ENCODE measurements at places on chromosomes 3 and 15.

- no peak for DNase-seq
Observed at GRCh38 chr3:71281280-71281679, 302.2 kb downstream of the FOXP1 start.

- no peak for DNase-seq
Observed at GRCh38 chr3:29242296-29242695, 38.6 kb upstream of the RBMS3 start.

GRCh38 chr3:33322412-33322811 is 45.2 kb downstream of the FBXL2 start:
- no peak for DNase-seq

DNA sequence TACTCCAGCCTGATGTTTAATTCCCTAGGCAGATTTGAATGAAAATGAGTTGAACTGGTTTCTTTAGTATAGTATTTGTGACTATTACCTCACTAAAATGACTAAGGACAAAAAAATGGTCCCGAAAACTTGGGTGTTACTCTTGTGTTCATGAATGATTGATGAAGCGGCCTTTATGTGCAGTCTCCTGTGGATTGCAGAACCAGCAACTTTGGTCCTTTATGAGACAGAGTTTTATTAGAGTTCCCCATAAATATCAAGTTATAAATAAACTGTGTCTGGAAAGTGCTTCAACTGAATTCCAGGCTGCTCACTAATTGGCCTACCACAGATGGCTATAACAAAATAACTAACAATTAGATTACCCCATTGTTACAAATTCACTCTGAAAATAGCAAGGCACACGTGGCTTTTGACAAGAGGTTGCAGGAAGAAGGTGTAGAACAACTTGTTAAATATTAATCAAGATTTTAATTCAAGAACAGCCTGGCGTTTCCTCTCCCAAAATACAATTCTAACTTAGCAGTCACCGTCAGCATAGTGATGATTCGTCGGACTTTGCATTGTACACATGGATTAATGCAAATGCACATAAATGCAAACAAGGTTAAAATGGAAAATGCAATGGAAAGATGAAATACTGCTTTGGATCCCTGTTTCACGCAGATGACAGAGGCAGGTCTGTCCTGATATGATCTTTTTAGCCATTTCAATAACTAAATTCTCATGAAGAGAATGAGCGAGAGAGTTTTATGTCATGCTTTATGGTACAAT is 567.3 kb upstream of the ZNF717 start:
- no peak for DNase-seq

- DNase-seq = no peak
Observed at GRCh38 chr3:177771780-177772179, 574.5 kb upstream of the TBL1XR1 start.

GRCh38 chr3:137121704-137122314 is 164.0 kb downstream of the IL20RB start:
- peak; percentile 4 for DNase-seq

GRCh38 chr15:72564091-72564490 is 90.0 kb downstream of the ARIH1 start:
- no peak for DNase-seq

DNA sequence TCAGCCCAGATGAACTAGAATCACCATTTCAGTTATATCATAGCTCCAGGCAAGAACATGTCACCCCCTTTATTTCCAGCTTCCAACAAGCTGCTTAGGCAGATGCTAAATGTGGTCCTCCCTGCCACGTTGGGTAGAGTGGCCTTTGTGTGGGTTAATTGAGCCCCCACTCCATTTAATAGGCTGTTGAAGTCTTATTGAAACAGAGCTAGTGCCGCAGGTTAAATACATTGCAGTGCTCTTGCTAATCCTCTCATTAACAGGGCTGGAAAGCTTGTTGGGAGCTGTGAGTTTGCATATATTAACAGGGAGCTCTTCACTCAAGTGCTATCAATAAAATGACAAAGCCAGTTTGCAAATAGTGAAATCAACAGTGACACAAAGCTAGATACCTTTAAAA is 248.4 kb upstream of the CMC1 start:
- DNase-seq = no peak

- no peak for DNase-seq
Observed at GRCh38 chr3:115139072-115139471, 8.0 kb downstream of the ZBTB20 start.

GRCh38 chr3:46928282-46928681 is 48.3 kb downstream of the CCDC12 start:
- no peak for DNase-seq

DNA sequence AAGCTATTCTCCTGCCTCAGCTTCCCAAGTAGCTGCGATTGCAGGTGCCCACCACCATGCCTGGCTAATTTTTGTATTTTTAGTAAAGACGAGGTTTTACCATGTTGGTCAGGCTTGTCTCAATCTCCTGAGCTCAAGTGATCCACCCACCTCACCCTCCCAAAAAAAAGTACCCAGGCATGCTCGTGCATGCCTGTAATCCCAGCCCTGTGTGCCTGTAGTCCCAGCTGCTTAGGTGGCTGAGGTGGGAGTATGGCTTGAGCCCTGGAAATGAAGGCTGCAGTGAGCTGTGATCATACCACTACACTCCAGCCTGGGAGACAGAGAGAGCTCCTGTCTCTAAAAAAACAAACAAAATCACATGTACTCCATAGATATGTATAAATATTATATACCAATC is 176.5 kb downstream of the SOX2 start:
- no peak for DNase-seq

- DNase-seq = no peak
Observed at GRCh38 chr3:156525808-156526207, 29.1 kb downstream of the SSR3 start.

DNA sequence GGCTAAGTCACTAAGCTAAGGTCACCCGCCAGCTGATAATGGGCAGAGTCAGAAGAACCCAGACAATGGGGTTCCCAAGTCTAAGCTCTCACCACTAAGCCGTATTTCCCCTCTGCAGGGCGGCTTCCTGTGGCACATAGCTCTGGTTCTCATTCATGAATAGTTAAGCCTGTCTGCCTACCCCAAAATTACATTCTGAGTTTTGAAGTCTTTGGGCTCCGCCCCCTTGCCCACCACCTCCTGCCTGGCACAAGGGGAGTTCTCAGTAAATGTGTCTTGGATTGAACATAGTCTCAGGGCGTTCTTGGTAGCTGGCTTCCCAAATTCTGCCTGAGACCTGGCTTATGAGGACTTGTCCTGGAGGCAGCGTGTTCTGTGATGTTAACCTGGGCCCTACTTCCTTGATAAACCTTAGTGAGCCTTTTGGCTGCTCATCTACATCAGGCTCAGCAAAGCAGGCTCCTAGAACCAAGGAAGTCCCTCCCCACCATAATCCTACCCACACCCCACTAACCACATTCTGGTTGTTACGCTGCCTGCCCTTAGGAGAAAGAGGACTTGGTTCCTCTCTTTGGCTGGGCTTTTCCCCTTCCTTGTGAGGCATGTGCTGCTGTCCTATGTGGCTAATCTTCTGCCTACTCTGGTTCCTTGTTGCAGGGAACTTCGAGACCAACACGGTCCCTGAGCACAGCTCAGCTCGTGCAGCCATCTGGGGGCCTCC is 54.9 kb downstream of the STARD5 start:
- DNase-seq = no peak

DNA sequence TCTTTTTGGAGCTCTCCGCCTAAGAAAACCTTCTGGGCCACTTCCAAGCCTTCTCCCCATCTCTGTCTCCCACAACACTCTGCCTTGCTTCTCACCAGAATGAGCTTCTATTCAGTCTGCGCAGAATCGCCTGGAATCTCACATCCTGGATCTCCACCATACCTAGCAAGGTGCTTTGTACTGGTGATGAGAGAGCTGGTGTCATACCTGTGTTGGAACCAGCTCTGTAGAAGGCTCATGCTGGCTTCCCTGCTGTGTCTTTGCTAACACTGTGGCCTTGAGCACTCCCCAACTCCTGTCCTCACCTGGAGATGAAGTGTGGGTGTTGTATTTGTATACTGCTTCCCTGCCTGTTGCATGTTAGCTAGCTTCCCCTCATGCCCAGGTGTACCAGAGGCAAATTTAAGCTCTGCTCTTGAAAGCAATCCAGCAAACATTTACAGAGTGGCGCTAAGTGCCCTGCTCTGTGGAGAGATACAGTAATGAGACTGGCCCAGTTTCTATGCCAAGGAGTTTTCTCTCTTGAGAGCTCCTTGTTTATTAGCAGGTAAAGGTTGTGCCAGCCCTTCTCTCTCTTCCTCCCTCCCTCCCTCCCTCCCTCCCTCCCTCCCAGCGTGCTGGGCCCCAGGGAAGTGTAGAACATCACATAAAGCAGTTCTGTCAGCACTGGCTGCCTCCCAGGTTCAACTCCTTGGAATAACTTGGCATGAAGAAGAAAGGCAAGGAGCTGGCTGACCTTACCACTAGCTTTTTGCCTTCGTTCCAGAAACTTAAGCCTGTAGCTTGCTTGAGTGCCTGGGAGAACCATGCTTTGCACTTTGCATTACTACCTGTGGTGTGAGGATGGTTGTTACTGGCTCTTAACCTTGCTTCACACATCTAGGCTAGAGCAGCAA is 54.9 kb downstream of the TRIM71 start:
- DNase-seq = no peak

GRCh38 chr3:42795621-42796181 is 8.6 kb downstream of the HIGD1A start:
- no peak for DNase-seq

DNA sequence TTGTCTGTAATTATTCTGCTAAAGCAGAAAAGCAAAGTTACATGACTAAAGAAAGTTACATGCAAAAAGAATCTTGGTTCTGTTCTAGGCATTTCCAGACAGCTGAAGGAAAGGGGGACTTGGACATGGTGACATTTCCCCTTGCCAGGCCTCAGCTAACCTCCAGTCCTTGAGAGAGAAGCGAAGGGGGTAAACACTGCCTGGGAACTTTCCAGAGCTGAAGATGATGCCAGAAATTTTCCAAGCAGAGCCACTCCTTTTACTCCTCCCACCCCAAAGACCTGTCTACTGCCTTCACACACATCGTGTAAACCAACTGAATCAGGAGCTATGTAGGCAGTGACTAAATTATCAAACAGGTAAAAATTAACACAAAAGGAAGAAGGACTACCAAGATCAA is 5.4 kb downstream of the MEX3B start:
- no peak for DNase-seq

GRCh38 chr15:45254405-45254804 is 2.4 kb downstream of the SLC28A2 start:
- no peak for DNase-seq

- DNase-seq = no peak
Observed at GRCh38 chr3:183180110-183180783, 17.7 kb upstream of the LAMP3 start.

DNA sequence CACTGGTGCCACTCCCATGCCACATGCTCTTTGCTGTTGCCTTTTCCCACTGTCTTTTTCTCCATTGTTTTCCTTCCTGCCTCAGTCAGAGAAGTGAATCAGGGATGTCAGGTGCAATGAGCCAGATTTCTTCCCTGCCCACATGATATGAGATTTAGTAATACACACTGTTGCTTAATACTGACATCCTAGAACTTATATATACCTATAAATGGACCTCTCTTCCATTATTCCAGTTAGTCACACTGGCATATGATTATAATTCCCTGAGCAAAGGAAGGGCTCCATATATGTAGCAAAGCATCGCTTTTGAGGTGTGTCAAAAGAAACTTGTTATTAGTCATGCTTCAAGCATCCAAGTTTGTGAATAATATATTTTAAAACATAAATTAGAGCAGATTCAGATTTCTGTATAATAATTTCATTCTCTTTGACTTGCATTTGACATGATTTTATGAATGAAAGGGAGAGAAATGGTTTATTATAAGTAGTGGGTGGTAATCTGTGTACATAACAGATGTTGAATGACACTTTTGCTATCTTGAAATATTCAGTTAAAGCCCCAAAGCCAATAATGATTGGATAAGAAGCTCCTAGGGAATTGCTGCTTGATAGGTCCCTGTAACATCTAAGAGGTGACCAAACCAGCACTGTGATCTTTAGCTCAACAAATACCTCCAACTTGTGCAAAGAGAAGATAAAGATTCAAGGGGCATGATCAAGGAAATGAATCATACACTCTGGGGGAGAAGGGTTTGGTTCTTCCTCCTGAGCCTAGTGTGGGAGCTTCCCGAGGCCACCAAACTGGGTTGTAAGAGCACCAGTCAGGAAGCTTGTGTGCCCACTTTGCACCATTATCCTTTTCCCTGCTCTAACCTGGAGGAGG is 48.6 kb downstream of the CHST2 start:
- no peak for DNase-seq

DNA sequence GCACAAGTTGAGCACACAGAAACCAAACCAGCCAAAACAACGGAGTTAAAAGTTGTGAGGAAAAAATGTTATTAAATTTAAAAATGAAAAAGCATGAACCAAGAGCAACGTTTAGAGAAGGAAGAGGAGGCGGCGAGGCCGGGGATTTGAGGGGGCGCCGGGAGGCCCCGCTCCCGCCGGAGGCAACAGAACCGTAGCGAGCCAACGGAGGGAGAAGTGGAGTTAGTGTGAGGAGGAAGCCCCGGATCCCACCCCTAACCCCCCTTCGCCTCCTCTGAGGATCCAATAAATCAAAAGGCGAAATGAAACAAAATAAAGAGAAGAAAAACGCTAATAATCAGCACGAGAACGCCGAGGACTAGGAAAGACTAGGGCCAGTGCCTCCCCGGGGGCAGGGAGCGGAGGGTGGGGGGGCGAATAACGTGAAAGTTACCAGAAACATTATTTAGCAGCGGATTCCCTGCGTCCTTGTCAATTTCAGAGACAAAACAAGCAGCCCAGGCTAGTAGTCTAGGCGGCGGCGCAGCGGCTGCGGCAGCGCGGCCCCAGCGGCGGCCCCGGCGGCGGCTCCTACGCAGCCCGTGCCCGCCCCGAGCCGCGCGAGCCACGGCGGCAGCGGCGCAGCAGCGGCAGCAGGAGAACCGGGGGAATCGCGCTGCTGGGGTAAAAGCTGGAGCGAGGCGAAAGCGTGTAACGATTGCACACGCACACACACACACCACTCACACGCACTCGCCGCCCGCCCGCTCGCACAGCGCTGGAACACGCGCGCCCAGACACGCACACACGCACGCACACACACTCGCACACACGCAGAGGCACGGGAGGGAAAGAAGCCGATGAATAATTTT is 1.7 kb downstream of the MEIS2 start:
- DNase-seq = no peak

- DNase-seq = no peak
Observed at GRCh38 chr3:56413911-56414310, 54.4 kb downstream of the ERC2 start.

- DNase-seq = no peak
Observed at GRCh38 chr3:46468753-46469600, 4.3 kb upstream of the LTF start.

DNA sequence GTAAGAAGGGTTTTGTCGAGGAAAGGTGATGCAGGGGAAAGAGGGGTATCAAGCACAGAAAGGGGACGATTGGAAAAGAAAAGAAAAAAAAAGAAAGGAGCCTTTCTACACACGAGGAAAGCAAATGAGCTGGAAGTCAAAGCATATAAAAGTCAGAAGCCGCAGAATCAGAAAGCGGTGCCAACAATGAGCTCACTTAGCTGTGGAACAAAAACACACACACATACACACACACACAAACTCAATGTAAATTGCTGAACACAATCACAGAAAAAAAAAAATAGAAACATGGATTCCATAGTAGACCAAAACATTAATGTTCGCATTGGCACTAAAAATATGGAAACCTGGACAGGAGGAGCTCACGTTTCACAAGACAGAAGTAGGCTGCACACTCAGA is 63.4 kb upstream of the FEZF2 start:
- no peak for DNase-seq

GRCh38 chr3:46397111-46397510 is 9.8 kb downstream of the CCR5AS start:
- DNase-seq = no peak
